ENCODE measurements at places on chromosomes 1 and 21.

DNA sequence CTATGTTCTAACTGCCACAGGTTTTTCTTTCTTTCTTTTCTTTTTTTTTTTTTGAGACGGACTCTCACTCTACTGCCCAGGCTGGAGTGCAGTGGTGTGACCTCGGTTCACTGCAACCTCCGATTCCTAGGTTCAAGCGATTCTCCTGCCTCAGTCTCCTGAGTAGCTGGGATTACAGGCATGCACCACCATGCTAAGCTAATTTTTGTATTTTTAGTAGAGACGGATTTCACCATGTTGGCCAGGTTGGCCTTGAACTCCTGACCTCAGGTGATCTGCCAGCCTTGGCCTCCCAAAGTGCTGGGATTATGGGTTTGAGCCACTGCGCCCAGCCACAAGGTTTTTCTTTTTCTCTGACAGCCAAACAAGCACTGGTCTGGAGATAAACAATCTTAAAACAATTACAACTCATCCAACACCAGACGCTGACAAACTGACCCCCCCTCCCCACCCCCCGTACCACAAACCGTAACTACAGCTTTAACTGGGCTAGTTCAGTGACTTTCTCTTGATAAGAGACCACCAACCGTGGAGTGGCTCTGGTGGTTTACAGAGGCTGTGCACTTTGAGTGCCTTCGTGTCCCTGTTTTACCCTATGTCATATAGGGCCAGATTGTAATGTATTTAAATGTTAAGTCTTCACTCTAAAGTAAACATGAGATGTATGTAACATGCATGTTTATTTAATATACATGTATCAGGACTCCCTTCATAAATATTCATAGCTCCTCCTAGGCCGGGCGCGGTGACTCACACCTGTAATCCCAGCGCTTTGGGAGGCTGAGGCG is 19.5 kb upstream of the PUM1 start:
- no peak for DNase-seq

- DNase-seq = no peak
Observed at GRCh38 chr21:45404730-45405270, at the start of gene COL18A1. TSS of gene COL18A1 (plus strand) at chr21:45405165. CDS start at chr21:45405231, 66 bp downstream.

- DNase-seq = no peak
Observed at GRCh38 chr1:155744711-155745283, 55.9 kb downstream of the DAP3 start.

DNA sequence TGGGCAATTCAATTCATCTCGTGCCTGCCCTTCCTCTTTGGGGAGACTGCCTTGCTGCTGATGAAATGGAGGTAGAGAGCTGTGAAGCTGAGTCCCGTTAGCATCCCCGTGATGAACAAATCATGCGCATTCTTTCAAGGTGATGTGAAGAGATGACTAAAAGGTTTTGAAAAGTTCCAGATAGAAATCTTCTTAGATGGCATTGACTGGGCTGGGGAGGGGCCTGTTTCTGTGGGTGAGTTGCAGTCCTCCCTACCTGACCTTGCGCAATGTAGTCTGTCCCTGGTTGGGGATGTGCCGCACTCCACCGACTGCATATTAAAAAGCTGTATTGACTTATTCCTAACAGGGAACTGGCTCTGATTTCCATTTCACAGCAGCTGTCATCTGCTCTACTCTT is 49.6 kb downstream of the ST6GALNAC3 start:
- no peak for DNase-seq

- DNase-seq = no peak
Observed at GRCh38 chr1:219264561-219264960, 90.9 kb downstream of the LYPLAL1 start.

DNA sequence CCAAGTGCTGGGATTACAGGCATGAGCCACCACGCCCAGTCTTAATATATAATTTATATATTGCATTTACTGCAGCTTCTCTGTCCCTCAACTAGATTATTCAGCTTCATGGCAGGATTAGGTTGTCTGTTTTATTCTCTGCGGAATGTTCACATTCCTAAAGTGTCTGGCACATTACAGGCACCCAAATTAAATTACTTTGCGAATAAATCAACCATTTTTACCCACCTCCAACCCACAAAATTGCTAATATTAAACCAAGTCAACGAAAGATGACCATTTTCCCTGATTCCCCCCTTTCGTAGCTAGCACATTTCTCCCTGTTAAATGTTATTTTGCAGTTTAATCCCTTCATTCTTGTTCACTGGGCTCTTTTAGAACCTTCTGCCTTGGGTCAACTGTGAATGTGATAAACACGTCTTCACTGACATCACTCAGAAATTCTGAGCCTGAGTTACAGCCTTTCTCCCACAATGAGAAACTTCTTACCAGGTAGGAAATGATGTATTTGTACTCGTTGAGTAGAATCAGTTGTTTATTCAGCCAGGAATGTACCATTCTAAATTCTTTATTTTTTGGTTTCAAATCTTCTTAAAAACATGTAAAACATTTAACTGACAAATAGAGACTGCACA is 35.9 kb downstream of the THAP3 start:
- DNase-seq = no peak

DNA sequence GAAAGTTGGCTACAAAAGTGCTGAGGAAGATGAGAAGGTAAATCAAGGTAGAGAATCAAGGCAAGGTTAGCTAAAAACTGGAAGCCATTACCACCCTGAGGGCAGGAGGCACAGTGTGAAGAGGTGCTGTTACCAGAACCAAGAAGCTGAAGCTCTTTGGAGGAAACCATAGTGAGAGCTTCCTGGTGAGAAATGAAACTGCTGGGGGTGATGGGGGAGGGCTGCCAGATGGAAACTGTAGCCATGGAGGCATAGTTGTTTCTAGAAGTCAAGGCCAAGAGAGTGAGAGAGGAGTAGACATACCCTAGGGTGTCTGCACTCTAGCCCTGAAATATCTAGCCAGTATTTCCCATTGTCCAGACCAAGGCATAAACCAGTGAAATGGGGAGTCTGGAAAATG is 28.7 kb downstream of the IFI44 start:
- DNase-seq = no peak

DNA sequence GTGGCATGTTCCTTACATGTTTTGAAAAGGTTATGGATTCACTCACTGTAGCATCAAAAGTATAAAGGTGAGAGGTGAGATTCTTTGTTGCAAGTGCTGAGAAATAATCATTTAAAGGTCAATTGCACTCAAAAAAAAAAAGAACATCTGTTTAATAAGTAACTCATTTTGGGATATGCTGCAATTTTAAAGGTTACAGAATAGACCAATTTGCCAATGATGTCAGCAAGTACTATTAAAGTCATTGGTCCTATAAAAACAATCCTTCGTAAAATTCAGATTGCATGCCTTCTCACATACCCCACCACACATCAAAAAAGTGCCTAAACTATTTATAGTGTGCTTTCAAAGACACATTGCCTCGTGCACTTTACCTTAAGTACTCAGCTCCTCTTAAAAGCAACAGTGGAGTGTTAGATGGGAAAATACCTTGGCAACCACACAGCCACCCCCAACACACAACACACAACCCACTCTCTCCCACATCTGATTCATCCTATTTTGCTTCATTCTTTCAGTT is 218.2 kb upstream of the ADGRL2 start:
- DNase-seq = no peak

GRCh38 chr1:36150296-36151133 is 1.2 kb upstream of the TRAPPC3 start:
- peak; percentile 47 for DNase-seq

- DNase-seq = no peak
Observed at GRCh38 chr1:188433425-188433824, 1604.7 kb downstream of the PLA2G4A start.

DNA sequence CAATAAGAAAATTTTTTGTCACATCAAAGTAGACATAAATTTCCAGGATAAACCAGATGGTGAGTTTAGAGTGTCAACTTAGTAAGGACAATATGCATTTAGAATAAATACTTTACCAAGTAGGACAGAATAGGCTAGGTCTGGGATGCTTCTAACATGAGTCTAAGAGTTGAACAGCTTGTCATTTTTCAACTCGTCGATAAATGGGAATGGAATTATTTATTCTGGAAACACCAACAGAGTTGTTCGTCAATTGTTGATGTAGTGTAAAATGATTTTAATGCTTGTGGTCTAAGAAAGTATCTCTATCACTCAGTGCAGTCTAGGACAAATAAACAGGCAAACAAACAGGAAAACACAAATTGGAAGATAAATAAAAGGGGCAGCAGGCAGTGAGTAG is 358.4 kb upstream of the ST6GALNAC5 start:
- no peak for DNase-seq

- DNase-seq = no peak
Observed at GRCh38 chr1:47618222-47618720, 180.4 kb downstream of the FOXD2 start.

DNA sequence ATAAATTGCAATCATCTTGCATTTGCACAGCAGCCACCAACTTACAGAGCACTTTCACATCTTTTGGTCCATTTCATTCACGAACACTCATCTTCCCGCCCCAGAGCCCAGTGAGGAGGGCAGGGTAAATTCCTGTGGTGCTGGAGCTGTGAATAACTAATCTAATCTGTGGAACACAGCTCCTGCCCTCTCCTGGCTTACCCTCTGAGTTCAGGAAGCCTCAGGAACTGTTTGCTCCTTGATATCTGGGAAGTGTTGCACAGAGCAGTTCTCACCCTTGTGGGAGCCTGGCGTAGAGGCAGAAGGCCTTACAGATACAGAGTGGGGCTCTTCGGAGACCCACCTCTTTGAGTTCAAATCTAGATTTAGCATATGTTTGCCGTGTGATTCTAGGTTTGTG is 11.6 kb upstream of the RD3 start:
- no peak for DNase-seq

- DNase-seq = no peak
Observed at GRCh38 chr1:22332795-22333499, 118.7 kb upstream of the ZBTB40 start.

GRCh38 chr1:247054992-247055415 is 23.6 kb downstream of the ZNF670 start:
- no peak for DNase-seq

- DNase-seq = no peak
Observed at GRCh38 chr1:234258071-234258470, 115.2 kb upstream of the COA6 start.

GRCh38 chr1:24020025-24020424 is 39.9 kb upstream of the SRSF10 start:
- no peak for DNase-seq

DNA sequence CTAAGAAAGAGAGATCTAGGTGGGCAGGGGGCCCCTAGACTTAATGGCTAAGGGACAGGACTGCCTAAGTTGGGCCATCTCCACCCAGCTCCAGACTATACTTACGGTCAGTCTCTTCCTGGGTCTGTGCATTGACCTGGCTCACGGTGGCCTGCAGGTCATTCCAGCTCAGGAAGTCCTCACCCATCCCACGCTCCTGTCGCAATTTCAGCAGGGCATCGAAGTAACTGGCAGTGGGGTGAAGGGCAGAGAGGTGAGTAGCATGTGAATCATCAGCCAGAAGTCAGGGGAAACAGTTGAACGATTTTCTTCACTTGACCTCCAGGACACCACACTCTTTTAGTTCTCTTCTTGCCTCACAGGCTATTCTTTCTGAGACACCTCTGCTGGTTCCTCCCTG is 20.5 kb downstream of the IQGAP3 start:
- DNase-seq = no peak

- no peak for DNase-seq
Observed at GRCh38 chr1:65197636-65198035, 49.6 kb downstream of the AK4 start.

GRCh38 chr1:56496821-56497772 is 82.3 kb downstream of the PLPP3 start:
- DNase-seq = no peak

DNA sequence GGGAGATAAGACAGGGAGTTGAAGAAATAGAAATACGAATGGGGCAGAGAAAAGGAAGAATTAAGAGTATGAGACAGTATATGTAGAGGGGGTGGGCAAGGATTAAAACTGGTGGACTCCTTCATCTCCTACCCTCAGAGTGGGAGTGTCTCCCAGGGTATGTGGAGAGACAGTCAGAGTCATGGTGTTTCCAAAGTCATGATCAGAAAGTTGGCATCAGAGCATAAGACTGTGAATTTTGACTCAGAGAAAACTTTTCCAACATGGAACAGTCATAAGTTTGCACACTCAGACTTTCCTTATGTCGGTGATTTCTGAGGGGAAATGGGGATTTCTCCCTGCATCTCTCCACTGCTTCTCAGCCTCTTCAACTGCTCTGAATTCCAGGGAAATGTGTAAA is 2.4 kb downstream of the CD84 start:
- no peak for DNase-seq

DNA sequence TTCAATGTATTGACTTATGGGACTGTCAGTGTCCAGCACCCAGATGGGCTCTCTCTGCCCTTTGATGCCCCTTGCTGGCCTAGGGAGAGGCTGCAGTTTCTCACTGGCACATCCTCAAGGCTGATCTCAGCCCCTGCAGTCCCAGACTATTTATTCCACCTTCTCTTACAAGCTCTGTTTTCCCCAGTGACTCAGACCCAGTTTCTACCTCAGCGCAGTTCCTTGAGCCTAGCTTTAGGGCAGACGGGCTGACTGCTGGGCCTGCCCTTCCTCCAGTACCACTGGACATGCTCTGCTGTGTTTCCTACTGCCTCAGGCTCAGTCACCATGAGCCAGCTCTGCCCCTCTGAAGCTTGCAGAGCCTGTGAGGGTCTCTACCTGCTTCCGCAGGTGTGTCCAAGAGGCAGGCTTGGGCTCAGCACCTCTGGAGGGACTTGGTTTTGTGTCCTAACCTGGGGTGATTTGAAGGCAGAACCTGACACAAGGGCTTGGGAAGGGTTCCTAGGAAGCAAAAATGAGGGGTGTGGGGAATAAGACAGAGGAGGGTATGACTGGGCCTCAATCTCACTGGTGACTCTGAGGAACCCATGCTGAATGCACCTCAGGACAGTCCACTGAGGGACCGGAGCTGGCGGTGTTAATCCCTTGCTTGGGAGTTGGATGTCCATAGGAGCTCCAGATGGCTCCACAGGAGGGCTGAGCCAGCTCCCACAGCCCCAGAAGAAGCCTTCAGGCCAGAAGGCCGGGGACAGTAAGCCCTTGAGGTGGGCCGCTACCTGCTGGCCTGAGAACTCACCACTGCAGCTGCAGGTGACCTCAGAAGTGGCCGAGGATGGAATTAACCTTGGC is 689.9 kb downstream of the MATN1 start:
- DNase-seq = no peak

GRCh38 chr1:24105368-24106160 is 6.4 kb downstream of the MYOM3 start:
- DNase-seq = no peak

DNA sequence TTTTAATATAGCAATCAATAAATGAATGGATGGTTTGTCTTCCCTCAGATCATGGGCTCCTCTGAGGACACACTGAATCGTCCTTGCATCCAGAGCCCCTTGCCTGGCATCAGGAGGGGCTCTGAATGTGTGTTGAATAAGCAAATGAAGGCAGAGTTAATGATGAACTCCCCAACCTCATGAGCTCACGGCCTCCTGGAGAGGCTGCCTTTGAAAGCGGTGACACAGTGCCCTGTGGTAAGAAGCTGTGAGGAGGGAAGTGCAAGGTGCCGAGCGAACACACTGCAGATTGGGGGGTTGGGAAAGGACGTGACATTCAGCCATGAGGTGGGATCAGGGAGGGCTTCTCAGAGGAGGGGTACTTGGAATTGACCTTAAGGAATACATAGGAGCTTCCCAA is 3.2 kb upstream of the PARS2 start:
- DNase-seq = no peak
